Fibroblast of villous mesenchyme (primary cell): ENCODE measurements at places on chromosomes 1 and 21. TPM values are rescaled to one million over a fixed set of nuclear protein-coding genes. Genes with fewer than 3 reads are reported as not detected.

GRCh38 chr1:182147136-182147820 is 85.8 kb upstream of the ZNF648 start:
- peak; percentile 34 for DNase-seq

DNA sequence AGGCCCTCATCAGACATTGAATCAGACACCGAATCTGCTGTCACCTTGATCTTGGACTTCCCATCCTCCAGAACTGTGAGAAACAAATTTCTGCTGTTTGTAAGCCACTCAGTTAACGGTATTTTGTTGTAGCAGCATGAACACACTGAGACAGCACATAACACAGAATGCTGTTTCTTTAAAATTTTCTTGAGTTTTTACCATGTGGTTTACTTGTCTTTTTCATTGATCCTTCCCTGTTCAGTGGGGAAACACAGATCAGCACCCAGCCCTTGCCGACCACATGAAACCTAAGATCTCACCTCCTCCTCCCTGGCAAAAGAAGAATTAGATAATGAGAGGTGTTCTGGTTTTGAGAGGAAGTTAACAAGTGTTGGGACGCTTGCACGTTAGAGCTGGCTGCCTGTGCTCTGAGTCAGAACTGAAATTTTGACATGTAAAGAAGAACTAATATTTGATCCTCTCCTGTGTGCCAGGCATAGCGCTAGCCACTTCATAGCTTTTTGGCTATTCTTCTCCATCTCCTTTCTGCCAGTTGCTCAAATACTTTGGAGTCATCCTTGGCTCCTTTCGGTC is 179.6 kb downstream of the DHRS3 start:
- no peak for DNase-seq

- DNase-seq, result no peak
Measured at GRCh38 chr1:66245691-66246090, 288.3 kb upstream of the SGIP1 start.

GRCh38 chr1:44543064-44543744 is 131.1 kb downstream of the TMEM53 start:
- no peak for DNase-seq

GRCh38 chr1:6756457-6756856 is 28.8 kb upstream of the CAMTA1 start:
- no peak for DNase-seq

GRCh38 chr1:21152423-21153100 is 24.1 kb downstream of the EIF4G3 start:
- no peak for DNase-seq

- no peak for DNase-seq
Measured at GRCh38 chr1:212930986-212931678, 19.2 kb upstream of the VASH2 start.

DNA sequence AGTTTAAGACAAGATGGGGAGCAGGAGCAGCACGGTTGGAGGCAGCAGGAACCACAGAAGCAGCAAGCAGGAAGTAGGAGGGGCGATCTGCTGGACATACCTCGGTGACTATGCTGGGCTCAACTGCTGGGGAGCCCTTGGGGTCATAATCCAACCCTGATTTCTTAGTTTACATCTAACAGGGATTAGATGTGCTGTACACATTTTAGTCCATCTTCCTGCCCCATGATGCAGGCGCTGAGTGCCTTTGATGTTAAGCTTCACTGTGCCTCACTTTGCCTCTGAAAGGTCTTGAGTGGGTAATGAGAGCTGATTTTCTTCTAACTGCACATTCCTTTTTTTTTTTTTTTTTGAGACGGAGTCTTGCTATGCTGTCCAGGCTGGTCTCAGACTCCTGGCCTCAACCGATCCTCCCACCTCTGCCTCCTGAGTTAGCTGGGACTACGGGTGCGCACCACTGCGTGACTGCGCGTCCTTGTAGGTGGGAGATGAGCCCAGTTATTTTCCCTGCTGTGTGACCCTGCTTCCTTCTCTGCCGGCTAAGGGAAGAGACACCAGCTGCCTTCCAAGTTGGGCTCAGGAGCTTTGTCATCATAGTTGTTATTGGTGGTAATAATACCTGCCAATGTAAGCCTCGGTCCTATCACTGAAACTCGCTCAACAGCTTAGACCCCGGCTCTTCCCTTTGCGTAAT is 1.1 kb upstream of the RCAN3 start:
- DNase-seq, result peak; percentile 16

GRCh38 chr1:54487571-54488050 is 60.4 kb upstream of the ACOT11 start:
- no peak for DNase-seq

DNA sequence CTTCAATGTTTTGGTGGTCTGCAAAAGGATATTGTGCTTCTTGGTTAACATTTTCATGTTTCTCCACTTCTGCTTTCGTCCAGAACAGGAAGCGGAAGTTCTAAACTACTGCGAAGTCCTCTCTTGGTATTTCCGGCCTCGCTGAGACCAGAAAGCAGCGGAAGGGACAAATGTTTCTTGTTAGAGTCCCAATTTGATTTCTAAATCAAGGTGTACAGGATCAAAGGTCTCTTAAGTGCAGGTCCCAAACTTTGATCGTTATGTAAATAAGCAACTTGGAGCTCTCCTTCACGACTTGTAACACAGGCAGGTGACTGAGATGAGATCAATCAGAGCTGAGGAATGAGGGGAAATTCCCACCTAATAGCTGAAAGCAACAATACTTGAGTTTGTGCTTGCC is 40.1 kb upstream of the HMCN1 start:
- peak; percentile 5 for DNase-seq

DNA sequence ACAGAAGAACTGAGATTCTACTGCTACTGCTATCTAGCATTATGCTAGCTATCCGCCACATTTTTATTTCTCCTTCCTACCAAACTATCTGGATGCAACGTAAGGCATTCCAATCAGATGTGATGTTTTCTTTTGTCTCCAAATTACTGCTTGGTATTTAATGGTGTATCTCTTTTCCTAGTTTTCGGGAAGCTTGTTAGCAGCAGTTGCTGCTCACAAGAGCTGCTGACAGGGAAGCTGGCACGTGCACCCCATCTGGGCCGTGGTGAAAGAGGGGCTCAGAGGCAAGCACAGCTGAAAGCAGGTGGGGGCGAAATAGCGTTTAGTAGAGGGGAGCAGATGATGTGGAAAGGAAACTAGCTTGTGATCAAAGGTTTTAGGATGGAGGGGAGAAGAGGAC is 57.3 kb downstream of the JAK1 start:
- DNase-seq, result no peak

- DNase-seq, result no peak
Measured at GRCh38 chr1:25664357-25665199, 48.0 kb downstream of the MAN1C1 start.

The SLC6A9 gene
- total RNA-seq, result 11.7 and 15.1 TPM in 2 replicates

The IL12RB2 gene
- total RNA-seq, result under 0.01 TPM in 1 of 2 replicates, not detected in the other

The KDM1A gene
- 108 and 123 TPM in 2 replicates for total RNA-seq
